Panc1 (cell line): ENCODE measurements at places on chromosomes 12 and 14. TPM values are rescaled to one million over a fixed set of nuclear protein-coding genes. Genes with fewer than 3 reads are reported as not detected.

GRCh38 chr14:85387181-85387580 is 142.8 kb upstream of the FLRT2 start:
- H3K27me3 ChIP-seq: no peaks in the 10 kb centered on the region
- H3K4me1 ChIP-seq: no peaks in the 10 kb centered on the region
- H3K4me3 ChIP-seq: no peak overlapping the region

DNA sequence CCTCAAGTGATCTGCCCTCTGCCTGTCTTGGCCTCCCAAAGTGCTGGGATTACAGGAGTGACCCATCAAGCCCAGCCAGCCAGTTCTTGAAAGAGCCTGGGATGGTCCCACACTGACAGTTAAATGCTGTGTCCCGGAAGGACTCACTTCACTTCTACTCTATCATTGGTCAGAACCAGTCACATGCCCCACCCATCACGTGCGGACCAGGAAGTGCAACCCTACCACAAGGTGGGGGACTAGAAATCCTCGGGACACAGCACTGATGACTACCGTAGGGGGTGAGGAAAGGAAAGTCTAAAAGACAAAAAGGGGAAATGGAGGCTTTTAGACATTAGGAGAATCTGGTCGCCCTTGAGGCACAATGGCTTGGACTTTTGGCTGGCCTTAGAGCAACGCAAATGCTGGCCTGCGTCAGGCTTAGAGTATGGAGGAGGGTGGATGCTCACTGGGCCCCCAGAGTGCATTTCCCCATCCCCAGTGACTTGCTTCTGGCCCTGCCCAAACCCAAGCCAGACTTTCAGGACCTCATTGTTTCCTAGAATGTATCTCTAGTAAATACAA is 207.7 kb downstream of the TTC8 start:
- no peak overlapping the region for H3K4me3 ChIP-seq
- no peak overlapping the region for H3K27ac ChIP-seq
- no peaks in the 10 kb centered on the region; the same call in 1 of the 2 replicates for H3K27me3 ChIP-seq

DNA sequence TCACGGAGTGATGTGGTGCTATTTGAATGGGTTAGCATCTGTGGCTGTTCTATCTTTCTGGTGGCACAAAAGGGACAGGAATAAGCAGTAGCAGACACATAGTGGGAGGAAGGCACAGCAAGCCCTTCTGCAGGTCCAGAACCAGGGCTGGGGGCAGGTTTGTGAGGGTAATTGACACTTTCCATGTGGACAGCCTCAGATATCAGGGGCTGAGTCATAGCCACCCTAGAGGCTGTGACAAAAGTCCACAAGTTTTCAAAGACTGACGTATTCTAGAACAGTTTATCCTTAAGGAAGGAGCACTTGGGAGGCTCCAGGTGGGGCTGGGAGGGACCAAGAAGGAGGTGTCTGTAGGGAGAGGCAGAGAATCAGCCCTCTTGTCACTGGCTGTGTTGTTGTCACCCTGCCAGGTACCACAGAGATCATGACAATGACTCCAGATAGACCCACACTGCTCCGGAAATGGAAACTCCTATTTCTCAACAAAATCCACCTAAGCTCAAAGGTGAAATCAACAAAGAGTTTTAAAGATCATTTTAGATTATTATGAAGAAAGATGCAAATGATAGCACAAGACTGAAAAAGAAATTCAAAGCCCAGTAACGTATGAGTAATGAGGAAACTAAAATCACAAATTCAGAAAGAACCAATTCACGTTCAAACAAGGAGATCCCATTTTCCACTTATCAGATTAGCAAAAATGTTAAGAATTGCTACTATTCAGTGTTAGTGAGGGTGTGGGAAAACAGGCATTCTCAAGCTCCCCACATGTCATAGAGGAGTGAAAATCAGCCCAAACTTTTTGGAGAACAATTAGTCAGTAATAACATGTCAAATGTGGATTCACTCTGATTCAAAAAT is 48.3 kb downstream of the NFKBIA start:
- peak overlapping the region; percentile 45; the same call in 1 of the 2 replicates for H3K27ac ChIP-seq
- H3K4me1 ChIP-seq: peaks cover 23% of the 10 kb centered on the region
- no peaks in the 10 kb centered on the region for H3K36me3 ChIP-seq
- DNase-seq: no peak
- no peaks in the 10 kb centered on the region for H3K27me3 ChIP-seq

ALG10 gene
- 10.3 TPM for total RNA-seq

TAS2R7 gene
- total RNA-seq: not detected
